ENCODE measurements at places on chromosomes 4 and X. TPM values are rescaled to one million over a fixed set of nuclear protein-coding genes. Genes with fewer than 3 reads are reported as not detected.

GRCh38 chr4:146343199-146343598 is 128.9 kb downstream of the REELD1 start:
- DNase-seq, result no peak

DNA sequence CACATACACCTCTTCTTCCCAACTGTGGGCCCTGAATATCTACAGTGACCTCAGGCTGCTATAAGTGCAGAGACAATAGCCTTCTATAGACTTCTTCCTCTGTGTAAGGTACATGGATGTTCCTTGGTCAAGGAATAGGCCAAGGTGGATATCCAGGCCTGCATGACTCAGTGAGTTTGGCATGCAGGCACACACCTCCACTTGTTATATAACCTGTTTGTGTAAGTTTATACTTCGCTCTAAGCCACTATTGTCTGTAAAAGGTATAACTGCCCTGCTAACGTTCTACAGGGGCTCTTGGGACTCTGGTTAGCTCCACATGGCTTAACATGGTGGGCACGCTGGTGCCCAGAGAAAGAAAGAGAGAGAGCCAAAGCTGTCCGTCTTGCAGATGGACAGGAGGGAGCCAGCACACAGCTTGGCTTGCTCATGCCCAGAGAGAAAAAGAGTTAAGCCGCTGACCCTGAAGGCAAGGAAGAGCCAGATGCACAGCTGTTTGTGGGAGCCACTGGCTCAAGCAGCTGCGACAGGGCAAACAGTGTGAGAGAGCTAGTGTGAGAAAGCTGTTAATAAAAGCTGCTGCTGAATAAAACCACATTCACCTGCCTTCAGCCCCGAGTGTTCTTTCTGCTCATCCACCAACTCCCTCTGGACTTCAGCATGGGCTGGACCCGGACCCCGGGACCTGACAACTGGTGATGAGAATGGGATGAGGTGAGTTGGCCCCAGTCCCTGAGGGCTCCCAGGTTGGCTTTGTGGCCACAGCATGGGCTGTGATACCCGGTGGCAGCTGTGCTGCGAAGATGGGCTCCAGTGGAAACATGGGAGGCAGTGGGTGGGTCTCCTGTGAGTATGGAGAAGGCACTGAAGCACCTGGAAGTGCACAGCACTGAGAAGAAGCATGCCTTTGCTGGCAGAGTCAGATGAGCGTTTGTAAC is 44.5 kb upstream of the ZBTB33 start:
- no peak for DNase-seq

GRCh38 chr4:73922766-73923630 is 53.8 kb downstream of the CXCL1 start:
- DNase-seq, result no peak

- no peak for DNase-seq
Measured at GRCh38 chr4:152591876-152592275, 56.0 kb upstream of the FBXW7 start.

The F8A3 gene
- 11.4 TPM for total RNA-seq
